CMK (cell line): ENCODE measurements at places on chromosomes 7 and 10.

GRCh38 chr10:11875494-11876281 is 52.5 kb downstream of the PROSER2 start:
- no peak for DNase-seq

GRCh38 chr7:12965767-12966166 is 278.3 kb downstream of the ARL4A start:
- no peak for DNase-seq

GRCh38 chr10:43041422-43042342 is 35.2 kb upstream of the RET start:
- no peak for DNase-seq

- no peak for DNase-seq
Measured at GRCh38 chr7:100752994-100753393, 19.6 kb downstream of the ZAN start.

DNA sequence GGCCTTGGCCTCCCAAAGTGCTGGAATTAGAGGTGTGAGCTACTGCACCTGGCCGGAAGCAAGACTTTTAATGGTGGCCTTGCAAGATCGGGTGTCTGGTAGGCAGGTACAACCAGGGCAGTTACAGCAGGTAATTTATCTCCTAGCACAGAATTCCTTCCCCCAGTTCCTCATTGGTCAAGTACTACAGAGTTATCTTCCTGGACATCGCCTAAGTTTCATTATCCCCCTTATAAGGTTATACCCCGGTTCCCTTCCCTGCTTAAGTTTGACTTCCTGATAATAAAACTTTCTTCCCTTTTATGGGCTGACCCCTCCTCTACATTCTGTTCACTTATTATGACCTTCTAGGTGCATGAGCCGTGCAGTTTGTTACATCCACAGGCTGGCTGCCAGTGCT is 19.0 kb upstream of the CYP3A43 start:
- DNase-seq: no peak

- DNase-seq: no peak
Measured at GRCh38 chr10:33237736-33238624, 96.5 kb downstream of the NRP1 start.
